ENCODE measurements at places on chromosomes 2 and 18.

- no peak for DNase-seq
These were observed 191.7 kb downstream of the CAMKMT start for GRCh38 chr2:44553456-44553855.

DNA sequence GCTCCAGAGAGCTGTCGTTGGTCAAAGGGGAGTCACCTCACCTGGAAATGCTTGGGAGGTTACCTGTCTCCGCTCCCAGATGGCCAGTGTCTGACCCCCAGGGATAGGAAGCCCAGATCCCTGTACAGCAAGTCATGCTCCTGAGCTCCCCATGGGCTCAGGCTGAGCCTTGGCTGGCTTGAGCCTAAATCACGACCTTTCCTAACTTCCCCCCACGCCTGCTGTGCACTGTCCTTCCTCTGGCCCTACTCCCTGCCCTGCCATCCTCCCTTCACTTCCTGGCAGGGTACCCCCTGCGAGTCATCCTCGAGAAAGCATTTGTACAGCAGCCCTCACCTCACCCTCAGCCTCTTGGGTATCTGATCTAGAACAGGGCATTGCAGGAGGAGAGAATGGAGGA, 9.2 kb upstream of the HDAC4 start:
- no peak for DNase-seq

- DNase-seq: no peak
These were observed 23.3 kb upstream of the MAPRE3 start for GRCh38 chr2:26946841-26947784.

DNA sequence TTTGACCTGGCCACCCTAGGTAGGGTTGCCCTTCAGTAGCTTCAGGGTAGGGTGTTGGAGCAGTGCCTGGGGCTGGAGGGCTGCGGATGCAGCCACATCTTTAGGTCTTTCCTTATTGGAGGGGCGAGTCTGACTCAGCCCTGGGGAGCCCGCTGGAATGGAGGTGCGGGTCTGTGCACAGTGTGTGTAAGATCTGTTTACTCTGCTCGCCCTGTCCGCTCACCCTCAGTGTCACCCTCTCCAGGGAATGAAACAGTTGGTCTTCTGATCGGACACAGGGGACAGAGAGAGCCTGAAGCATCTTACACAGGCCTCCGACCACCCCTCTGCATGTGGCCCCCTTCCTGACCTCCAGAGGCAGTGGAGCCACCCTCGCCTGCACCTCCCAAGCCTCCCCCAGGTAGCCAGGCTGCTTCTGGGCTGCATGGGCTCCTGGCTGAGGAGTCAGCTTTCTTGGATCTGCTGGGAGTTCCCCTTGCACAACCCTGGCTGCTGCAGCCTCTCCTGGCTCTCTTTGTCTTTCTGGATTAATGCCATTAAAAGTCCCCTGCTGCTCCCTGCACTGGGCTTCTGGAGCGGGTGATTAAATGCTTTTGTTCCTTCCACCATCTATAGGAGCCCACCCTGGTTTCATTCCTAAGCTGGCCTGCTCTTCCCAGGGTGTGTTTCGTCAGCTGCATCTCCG, 82.6 kb downstream of the ASB1 start:
- DNase-seq: no peak

DNA sequence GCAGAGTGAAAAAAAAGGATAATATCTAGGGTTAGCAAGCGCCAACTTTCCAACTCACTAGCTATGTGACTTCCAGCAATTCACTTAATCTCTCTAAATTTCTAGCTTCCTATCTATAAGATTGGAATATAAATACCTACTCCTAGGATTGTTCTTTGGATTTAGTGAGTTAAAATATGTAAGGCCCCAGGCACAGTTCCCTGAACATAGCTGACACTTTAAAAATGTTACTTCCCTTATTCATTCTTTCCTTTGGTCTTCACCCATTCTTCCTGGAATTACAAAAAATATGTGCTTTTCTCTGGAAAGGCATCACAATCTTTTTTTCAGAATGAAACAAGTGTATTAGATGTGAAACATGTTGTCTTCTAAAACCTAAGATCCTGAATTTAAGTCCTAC, 365.7 kb downstream of the RBM43 start:
- no peak for DNase-seq

All from activated T-cell treated with anti-CD3 and anti-CD28 coated beads, Interleukin-2, amount 50 U/mL, for 4 hours (primary cell).